ENCODE measurements at places on chromosomes 3 and 15.

- DNase-seq, result no peak
These were observed 31.2 kb downstream of the RYR3 start for GRCh38 chr15:33341953-33342352.

- no peak for DNase-seq
These were observed 135.3 kb downstream of the RPLP1 start for GRCh38 chr15:69587723-69588426.

DNA sequence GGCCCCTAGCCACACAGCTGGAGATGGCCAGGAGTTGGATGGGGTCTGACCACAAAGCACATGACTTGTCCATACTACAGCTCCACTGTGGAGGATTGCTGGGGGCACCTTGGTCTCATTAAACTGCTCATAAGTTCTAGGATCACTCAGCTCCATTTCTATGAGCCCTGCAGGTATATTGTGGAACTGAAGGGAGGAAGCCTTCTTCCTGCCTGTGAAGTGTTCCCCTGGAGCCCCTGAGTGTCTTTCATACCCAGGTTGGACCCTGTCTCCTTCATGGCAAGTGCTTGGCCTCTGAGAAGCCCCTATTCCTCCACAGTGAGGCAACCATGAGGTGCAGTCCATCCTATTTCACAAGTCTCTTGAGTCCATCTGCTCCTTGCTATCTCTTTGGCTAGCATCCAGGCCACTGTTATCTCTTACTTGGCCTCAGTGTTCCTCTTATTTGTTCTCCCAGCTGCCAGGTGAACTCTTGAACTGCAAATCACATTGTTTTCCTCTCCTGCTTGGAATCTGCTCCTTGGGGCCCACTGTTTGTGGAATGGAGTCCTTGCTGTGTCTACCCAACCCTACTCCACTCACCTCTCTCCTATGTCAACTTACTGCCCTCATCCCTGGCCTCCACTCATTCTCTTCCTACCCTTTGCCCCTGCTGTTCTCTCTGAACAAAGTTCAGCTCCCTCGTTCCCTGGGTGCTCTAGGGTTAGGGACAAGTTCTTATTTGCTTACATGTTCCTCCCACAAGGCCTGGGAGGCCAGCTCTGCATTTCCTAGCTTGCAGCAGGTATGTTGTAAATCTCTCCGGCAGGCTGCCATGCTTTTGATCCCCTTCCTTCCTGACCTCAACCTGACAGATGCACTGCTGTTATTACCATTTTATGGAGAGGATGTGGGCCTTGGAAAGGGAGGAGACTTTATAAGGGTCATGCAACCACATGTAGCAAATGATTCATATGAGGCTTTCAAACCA is 1.2 kb downstream of the ACOX2 start:
- DNase-seq, result no peak

DNA sequence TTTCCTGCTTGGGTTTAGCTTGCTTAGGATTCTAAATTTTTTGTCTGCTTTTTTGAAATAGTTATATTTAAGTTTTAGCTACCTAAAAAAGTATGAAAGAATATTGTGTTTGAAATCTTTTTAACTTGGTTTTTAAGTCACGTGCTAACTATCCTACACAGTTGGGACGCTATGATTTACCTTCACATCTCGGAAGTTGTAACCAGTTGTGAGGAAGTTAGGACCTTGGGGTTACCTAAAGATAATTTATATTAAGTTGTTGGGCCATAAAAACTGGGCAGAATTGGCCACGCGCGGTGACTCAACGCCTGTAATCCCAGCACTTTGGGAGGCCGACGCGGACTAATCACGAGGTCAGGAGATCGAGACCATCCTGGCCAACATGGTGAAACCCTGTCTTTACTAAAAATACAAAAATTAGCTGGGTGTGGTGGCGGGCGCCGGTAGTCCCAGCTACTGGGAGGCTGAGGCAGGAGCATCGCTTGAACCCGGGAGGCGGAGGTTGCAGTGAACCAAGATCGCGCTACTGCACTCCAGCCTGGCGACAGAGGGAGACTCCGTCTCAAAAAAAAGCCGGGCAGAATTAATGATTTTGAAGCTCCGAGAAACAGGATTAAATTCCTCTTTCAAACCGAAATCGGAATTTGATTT is 1.0 kb downstream of the ZFAND6 start:
- no peak for DNase-seq

- no peak for DNase-seq
These were observed 2.1 kb upstream of the PAQR5 start for GRCh38 chr15:69296606-69297005.

- DNase-seq, result no peak
These were observed 18.8 kb upstream of the SSUH2 start for GRCh38 chr3:8663177-8664061.

DNA sequence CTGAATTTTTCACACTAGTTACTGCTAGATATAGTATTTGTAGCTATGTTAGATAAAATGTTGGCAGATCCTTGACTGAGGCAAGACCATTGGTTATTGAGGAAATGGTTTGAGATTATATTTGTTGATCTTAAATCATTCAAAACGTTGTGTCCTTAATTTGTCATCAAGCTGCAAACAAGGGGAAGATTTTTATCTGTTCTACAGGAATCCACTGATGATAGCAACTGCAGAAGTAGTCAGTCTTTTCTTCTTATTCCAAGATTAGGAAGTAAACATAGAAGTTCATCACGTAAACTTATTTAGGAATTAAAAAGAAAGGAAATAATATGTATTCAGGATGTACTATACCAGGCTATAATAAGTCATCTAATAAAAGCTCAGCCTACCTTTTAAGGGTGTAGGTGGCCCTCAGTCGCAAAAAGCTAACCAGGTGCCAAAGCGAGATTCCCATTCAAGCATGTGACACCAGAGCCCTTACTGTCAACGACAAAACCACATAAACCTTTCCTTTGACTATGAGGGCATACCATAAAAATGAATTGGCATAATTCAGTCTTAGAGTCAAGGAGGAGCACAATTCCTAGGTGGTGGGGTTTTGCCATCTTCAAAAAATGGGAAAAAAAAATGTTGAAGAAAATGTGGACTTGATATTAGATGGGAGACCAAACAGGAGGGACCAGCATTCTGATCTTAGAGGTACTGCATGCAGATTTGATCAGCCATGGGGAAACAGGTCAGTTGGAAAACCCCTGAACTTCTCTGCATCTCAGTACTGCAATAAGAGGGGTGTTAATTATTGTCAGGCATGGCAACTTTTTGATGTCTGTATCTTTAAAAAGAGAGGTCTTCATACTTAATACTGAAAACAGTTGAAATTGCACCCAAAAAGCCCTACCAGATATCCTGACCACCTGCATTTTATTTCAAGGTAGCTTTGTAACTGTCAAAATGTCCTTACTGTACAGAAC is 212.5 kb upstream of the UBE2E1 start:
- DNase-seq, result no peak

GRCh38 chr15:72813345-72814004 is 29.9 kb upstream of the ADPGK start:
- no peak for DNase-seq

DNA sequence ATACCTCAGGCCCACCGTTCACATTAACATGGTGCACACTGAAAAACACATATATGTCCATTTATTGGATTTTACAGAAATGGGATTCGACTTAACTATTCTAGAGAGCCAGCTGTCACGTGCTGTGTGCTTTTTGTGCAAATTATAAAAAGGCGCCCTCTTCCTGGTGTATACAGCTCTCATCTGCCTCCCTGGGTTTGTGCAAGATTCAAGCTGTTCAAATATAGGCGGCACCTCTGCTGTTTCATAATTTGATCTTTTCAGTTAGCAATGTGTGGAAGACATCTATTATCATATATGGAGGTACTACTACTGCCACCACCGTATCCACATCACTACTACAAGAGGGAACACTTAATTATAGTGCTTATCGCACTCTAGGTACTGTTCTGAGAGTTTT is 187.6 kb downstream of the EBLN2 start:
- no peak for DNase-seq

DNA sequence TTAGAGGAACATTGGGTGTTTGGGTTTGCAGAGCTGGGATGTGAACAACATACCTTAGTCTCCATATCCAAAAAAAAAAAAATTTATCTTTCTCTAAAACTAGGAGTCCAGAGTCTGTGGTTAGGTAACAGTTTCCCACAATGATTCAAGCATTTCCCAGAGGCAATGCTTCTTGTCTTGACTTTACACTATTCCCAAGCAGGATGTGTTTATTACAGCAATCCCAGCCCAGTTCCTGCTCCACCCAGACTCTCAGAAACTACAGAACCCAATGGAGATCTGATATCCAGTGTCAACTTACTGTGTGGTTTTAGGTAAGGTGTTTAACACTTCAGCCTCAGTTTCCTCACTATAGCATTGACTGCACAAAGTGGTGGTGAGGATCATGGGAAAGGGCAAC is 2.3 kb upstream of the C3orf62 start:
- DNase-seq, result no peak

GRCh38 chr3:64291345-64291744 is 66.1 kb upstream of the PRICKLE2 start:
- DNase-seq, result no peak

DNA sequence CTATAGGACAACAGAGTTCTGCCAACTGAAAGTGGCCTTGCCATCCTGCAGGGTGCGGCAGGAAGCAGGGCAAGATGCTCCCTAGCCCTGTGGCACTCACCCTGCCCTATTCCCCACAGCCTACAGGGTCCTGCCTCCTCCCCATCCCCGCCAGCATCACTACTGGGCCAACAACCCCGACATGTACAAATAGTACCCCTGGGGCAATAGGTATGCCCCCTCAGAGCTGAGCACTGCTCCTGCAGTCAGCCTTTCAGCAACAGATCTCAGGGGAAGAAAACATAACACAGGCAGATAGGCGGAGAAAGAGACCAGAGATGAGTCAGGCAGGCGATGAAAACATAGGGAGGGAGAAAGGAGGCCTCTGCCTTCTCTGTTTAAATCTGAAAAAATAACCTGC is 74.7 kb downstream of the XXYLT1 start:
- DNase-seq, result no peak

DNA sequence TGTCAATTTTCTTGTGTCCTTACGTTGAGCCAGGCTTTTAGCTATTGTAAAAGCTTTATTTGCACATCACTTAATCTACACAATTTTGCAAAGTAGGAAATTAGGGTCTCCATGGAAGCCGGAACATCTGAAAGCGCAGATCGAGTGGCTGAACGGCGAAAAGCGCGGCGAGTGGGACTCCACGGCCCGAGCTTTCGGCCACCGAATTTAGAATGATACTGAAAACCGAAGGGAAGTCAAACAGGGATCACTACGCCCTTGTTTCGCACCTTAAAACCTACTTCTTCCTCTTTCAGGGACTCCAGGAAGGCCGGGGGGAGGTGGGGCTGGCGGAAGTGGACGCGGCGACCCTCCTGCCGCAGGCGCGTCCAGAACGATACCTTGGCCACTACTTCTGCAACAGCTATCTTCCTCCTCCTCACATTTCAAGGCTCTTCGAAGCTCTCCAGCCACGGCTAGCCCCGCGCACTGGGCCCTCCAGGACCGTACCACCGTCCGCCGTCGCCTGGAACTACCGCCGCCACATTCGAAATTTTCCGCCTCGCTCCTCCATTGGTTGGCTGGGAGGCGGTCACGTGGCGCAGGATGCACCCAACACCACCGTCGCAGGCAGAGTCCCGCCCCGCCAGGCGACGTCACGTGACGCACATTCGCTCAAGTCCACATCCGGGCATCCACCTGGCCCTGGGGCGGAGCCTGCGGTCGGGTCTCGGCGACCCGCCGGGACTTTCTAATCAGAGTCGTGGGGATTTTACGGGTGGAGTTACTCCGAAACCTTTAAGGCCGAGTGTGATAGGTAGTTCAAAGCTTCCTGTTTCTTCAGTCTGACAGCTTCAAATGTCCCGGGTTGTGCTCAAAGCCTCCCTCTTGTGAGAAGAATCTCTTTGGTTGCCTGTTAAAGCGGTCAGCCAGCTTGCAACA is at the start of gene SGO1:
TSS of gene SGO1 (minus strand) at position 528 of the 921 bp plus-strand sequence. CDS start 2,179 bp downstream, outside the sequence.
- peak; percentile 99 for DNase-seq

- no peak for DNase-seq
These were observed 24.1 kb downstream of the NEK10 start for GRCh38 chr3:27345045-27345444.

DNA sequence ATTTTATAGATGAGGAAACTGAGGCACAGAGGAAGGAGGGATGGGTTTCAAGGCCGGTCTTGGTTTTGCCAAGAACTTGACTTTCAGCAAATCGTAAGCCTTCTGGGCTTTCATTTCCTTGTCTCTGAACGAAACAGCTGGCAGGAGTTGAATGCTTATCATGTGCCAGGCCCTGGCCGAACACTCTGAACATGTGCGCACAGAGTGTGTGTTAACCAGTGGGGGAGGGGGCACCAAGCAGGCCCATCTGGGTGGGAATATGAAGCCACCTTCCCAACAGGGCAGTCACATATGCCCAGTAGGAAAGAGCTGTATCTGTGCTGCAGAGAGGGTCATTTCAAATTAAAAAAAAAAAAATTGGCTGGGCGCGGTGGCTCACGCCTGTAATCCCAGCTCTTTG is 29.3 kb downstream of the ZNF710 start:
- no peak for DNase-seq

GRCh38 chr3:8266730-8267131 is 234.9 kb upstream of the LMCD1 start:
- DNase-seq, result no peak

- no peak for DNase-seq
These were observed 31.7 kb downstream of the UQCC5 start for GRCh38 chr3:52568069-52568468.

DNA sequence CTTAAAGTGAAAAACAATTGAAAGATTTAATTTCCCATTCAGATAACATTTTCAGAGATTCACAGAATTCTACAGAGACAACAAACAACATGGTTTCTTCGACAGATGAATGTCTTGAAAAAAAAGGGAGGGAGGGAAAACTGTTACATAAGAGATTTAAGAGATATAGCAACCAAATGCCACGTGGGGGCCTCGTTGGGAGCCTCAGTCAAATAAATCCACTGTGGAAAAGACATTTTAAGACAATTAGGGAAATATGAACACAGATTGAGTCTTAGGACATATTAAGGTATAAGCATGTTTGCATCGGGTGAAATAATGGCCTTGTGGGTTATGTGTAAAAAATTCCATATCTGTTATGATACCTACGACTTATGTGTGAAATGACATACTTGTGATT is 5.0 kb upstream of the PRRT3 start:
- no peak for DNase-seq

DNA sequence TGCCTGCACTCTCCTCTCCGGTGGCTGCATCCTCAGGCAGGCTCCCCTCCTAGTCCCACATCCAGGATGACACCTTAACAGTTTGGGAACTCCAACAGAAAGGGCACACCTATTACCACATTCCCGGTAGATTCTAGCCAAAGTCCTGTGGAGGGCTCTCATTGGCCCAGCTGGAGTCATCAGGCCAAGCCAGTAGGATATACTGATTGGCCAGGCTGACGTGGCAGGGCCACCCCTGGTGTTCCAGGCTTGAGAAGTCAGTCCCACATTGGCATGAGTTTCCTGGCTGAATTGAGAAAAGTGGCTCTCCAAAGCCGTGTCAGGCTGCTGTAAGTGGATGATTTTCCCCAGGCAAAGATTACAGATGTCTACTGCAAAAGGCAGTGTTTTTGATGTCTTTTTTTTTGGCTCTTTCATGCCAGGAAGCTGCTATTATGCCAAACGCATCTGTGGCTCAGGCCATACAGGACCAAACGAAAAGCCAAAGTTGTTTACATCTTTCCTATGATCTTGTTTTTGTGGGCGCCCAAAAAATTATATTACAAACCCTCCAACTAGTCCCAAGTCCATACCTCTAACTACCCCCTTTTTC is 6.6 kb upstream of the BLM start:
- no peak for DNase-seq

- DNase-seq, result no peak
These were observed 10.6 kb upstream of the SOX2 start for GRCh38 chr3:181701096-181701495.

Data from activated CD8-positive, alpha-beta memory T cell treated with anti-CD3 and anti-CD28 coated beads for 1 hour (primary cell).